ENCODE measurements at places on chromosomes 13 and 19.
A peak's percentile ranks its signal among the peaks of the same experiment; 100 is the strongest.

DNA sequence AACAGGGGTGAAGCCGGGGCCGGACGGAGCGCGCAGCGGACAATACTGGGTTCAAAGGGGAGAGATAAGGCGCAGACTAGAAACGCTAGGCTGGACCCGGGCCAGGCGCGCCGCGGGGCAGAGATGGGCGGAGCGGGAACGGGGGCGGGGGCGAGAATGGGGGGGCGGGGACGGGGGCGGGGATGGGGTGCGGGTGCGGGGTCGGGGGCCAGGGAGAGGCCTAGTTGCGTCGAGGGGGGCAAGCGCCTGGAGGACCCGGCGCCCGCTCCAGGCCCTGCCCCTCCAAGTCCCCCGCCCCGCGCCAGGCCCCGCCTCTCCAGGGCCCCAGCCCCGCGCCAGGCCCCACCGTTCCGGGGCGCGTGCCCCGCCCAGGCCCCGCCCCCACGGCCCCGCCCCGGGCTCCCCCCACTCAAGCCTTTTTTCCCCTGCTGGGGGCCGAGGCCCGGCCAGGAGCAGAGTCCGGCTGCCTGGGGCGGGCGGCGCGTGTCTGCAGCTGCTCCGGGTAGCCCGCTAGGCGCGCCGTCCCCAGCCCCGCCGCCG, at the start of gene CERS4:
CERS4 (plus strand) TSS at position 449 of the 540 bp plus-strand sequence. CDS start 41,707 bp downstream, outside the sequence.
- peak; percentile 81 for DNase-seq

DNA sequence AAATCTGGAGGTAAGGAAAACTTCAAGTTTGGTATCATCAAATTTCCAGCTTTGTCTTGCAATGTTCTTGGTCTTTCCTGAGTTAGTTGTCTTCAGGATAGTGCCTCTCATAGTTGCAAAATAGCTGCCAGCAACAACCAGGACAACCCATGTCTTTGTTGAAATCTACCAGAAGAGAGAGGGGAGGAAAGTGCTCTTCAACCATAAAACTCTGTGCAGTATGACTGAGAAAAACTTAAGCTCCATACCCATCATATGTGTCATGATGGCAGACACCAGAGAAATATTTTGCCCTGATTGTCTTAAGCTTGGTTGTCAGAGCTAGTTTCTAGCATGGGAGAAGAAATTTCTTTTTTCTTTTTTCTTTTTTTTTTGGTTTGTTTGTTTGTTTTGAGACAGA, 103.3 kb downstream of the SPRY2 start:
- no peak for DNase-seq

DNA sequence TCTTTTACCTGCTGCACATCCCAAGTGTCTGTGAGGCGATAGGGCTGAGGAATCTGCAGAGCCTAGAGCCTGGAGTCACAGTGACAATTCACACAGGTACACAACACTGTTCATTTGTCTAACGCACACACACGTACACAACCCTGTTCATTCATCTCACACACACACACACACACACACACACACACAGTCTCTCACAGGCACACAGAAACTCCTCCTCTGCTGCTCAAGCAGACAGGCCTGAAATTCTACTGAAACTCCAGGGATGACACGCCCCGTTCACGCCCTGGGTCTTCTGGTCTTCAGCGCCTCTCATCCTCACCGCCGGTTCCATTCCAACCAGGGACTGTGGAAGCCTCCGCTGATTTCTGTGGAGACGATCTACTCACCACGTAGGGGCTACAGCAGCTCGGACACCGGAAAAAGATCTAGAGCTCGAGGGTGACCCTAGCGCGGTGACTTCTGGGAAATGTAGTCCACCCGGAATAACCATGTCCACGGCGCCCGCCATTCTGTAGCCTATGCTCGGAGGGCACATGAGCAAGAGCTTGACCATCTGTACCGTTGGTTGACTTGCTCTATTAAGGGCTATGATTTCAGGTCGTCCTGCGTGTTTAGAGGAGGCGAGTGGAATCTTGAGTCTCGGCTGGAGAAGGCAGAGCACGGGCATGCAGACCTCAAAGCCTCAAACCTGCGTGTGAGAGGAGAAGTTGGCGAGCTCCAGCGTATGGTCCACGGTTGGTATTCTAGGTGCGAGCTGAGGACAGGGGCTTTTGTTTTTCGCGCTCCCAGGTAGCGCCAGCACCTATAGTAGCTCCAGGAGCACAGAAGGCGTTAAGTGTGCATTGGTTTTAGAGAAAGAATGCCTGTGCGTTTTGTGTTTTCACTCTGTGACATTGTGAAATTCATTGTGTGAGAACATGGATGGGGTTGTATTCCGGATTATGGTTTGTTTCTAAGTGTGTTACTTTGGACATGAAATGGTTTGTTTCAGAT, 33.4 kb downstream of the ZNF45 start:
- peak; percentile 69 for DNase-seq

DNA sequence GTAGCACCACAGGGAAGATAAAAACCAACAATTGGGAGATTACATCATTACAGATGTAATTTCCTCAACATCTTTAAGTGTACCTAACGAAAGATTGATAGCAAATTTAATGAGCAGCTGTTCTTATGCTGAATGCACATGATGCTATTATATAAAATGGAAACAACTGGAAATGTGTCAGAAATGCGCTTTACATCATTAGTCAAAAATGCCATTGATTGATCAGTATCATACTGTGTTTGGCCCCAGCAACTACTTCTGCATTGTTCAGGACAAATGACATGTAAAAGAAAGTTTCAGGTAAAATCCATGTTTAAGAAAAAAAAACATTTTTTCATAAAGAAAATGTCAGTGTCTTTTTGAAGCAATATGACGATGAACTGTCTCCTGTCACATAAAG, 625.5 kb upstream of the MIR17HG start:
- no peak for DNase-seq

GRCh38 chr13:50800091-50800739, 43.3 kb downstream of the DLEU7 start:
- no peak for DNase-seq

GRCh38 chr13:27770809-27771208, 21.5 kb upstream of the GSX1 start:
- DNase-seq = no peak

DNA sequence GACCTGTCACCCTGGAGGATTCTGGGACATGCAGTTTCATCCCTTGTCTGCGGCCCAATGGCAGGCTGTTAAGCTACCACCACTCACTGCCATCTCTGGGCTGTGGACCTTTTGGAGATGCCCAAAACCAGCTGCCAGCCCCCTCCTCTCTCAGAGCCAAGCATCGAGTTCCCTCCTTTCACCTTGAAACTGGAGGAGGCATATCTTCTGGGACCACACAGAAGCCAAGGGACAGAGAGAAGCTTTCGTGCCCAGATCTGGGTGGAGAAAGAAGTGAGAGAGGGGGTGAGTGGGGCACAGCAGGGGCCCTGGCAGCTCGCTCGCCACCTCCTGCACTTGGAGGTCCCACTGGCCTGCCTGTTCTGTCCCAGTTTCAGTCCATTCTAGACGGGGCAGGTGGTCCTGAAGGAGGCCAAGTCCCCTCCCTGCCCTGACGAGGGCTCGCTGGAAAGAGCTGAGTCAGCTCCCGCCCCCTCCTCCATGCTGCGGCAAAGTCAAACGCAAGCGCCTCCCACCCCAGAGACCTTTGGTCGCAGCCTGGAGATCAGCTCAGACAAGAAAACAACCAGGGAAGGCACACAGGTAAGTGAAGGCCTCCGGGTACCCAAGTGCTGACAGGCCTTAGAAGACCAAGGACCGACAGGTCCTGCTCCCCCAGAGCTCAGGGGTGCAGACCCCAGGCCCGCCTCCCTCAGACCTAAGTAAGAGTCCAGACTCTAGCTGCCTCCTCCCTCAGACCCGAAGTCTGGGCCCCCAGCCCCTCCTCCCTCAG, 3.8 kb downstream of the BCAT2 start:
- DNase-seq = no peak

- DNase-seq = no peak
These were observed 4.7 kb upstream of the IRS2 start for GRCh38 chr13:109790942-109791605.

GRCh38 chr19:39021063-39021462, 11.3 kb downstream of the FBXO27 start:
- DNase-seq = no peak

DNA sequence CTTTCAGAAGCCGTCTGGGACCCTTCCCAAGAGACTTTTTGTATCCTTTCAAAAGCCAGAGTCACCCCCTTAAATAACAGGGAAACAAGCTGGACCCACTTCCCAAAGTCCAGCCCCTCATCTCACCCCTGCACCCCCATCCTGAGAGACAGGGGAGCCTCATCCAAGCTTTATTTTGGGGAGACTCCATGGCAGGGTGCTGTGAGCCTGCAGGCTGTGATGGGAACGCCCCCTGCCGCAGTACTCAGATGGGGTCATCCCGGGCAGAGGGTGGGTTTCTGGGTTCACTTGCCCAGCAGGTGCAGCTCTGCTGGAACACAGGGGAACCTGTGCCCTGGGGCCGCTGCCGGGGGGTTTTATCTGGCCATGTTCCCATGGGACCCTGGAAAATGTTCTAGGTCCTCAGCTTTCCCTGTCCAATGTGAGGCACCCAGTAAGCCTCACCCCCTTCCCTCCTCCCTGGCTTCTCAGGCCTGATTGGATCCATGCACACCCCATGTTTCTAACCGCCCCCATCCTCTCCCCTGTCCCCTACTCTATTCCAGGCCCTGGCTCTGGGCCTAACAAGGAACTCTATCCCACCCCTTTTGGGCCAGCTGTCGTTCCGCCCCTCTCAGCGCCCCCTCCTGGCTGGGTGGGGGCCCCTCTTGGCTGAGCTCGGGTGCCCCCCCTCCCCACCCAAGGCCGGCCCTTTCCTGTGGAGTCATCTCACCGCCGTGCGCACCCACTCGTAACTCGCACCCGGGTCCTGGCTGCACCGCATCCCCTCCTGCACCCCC, 1.0 kb downstream of the HIF3A start:
- DNase-seq = no peak

DNA sequence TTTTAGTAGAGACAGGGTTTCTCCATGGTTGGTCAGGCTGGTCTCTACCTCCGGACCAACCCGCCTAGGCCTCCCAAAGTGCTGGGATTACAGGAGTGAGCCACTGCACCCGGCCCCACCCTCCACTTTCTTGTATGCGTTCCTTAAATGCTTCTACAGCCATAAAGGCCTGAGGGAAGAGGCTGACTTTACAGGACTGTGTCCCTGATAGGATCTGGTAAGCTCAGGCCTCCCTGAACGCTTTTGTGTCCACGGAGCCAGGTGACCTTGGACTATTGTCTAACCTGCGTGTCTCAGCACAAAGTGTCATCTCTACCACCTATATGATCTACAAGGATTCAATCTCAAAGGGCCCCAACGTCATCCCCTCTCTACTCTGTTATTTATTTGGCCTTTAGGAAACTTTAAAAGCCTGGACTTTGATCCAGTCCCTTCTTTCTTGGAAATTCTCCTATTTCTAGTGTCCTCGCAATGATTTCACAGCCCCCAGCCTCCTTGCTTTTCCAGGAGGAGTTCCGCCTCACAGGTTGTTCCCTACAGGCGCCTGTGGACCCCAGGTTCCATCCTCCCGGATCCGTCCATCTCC, 701 bp downstream of the ZNF552 start:
- no peak for DNase-seq

DNA sequence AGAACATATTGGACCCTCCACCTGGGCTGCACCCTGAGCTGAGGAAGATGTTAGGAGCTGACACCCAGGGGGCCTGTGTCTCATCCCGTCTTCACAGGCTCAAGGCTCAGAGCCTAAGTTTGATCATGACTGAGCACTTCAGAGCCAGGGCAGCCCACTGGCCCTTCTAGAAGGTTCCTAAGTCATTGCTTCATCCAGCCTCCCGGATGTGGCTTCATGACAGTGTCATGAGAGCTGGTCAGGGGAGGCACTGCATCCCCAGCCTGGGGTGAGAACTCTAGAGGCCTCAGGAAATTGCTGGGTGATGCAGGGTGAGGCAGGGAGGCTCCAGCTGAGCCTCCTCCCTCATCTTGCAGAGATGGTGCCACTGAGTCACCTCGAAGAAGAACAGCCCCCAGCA, 24.9 kb upstream of the PIK3R2 start:
- DNase-seq = no peak

- no peak for DNase-seq
These were observed 197.2 kb upstream of the CSNK1A1L start for GRCh38 chr13:37302686-37303085.

DNA sequence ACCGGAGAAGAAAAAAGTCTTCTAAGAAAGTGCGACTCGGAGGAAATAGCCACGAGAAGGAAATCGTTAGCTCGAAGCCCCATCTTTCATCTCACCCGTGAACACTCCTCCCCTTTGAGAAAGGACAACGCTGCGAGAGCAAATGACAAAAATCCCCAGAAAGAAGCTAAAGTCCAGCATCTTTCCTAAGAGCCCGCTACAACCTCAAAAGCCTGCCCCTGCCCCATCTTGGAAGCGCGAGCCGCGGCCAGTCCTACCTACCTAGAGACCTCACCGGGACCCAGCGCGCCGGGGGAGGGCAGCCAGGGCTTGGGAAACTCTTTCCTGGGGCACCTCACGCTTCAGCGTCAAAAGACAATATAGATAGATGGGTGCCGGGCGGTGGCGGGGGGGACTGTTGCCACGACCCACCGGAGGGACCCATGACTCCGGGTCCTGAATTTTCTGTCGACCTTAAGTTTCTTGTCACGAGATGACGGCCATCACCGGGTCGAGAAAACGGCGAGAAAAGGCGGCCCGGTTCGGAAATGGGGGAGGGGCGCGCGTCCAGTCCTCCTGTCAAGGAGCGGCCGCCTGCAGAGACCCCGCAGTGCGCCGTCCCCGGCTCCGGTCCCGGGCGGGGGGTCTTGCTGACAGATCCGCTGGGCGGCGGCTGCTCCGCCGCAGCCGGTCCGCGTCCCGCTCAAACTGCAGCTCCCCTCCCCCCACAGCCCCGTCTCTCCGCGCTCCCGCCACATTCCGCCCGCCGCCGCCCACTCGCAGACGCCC, 65.9 kb downstream of the KCNRG start:
- DNase-seq = peak; percentile 61

GRCh38 chr13:106274551-106275203, 260.8 kb downstream of the EFNB2 start:
- no peak for DNase-seq

- DNase-seq = peak; percentile 59
These were observed at the start of gene KLC3 for GRCh38 chr19:45340232-45340898. Gene KLC3 (plus strand): TSS chr19:45340750. CDS start chr19:45345542, 4,792 bp downstream.

GRCh38 chr13:111485491-111486250, 165.2 kb downstream of the TEX29 start:
- no peak for DNase-seq

DNA sequence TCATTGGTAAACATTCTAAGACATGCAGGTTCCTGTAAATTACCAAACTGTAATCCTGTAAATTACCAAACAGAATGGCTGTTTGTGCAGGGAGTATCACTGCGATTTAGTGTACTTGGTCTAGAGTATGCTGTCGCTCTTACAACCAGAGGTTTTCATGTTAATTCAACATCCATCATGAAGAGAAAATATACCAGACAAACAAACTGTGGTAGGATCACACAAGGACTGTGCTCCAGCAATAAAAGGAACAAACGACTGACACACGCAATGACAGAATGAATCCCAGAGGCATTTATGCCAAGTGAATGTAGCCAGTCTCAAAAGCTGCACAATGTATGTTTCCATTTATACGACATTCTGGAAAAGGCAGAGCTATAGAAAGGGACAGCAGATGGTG, 31.2 kb downstream of the RFX2 start:
- no peak for DNase-seq

All from activated T-cell treated with anti-CD3 and anti-CD28 coated beads, Interleukin-2, amount 50 U/mL, for 1 hour (primary cell).